Esophagus squamous epithelium (tissue), 5 donors: ENCODE measurements at places on chromosomes 6 and 20.

DNA sequence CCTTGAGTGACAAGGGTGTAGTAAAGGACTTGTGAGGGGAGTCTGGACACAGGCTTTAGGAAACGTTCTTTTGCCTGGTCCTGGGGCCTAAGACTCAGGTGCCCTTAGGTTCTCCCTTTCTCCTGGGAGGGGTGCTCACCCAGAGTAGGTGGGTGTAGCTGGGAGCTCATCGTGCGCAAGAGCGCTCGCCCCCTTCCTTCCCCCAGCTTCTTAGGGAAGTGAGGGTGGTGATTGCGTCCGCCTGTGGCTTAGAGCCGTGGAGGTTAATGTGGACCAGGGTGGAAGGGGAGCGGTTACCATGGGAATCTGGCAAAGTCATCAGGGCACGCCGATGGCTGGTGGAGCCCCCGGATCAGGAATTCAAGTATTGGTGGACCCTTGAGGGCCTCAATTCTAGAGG lies 3.3 kb upstream of the AARS2 start:
- no peak for DNase-seq

DNA sequence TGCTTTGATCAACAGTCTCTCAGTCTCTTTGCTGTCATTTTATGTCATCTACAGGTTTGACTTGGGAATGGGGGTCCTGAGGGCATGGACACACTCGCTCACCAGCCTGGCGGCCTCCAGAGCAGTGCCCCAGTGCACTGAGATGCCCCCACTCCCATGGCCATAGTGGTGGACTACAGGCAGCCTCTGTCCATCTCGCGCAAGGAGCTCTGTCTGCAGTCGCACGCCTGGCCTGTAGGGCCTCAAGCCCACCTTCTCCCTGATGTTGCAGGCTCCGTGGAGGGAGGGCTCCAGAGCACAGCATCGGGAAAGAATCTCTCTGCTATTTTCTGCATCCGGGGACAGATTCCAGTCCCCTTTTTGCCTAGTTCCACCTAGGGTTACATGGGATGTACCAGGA lies 22.6 kb downstream of the DDO start:
- DNase-seq = no peak

DNA sequence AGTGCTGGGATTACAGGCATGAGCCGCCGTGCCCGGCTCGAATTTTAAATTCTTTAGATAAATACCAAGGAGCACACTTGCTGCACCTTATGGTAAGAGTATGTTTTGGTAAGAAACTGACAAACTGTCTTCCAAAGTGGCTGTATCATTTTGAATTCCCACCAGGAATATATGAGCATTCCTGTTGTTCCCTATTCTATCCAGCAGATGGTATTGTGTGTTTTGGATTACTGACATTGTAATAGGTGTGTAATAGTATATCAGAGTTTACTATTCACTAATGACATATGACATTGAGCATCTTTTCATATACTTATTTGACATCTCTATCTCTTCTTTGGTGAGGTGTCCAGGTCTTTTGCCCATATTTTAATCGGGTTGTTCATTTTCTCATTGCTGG lies 40.5 kb downstream of the TGM6 start:
- DNase-seq = no peak

DNA sequence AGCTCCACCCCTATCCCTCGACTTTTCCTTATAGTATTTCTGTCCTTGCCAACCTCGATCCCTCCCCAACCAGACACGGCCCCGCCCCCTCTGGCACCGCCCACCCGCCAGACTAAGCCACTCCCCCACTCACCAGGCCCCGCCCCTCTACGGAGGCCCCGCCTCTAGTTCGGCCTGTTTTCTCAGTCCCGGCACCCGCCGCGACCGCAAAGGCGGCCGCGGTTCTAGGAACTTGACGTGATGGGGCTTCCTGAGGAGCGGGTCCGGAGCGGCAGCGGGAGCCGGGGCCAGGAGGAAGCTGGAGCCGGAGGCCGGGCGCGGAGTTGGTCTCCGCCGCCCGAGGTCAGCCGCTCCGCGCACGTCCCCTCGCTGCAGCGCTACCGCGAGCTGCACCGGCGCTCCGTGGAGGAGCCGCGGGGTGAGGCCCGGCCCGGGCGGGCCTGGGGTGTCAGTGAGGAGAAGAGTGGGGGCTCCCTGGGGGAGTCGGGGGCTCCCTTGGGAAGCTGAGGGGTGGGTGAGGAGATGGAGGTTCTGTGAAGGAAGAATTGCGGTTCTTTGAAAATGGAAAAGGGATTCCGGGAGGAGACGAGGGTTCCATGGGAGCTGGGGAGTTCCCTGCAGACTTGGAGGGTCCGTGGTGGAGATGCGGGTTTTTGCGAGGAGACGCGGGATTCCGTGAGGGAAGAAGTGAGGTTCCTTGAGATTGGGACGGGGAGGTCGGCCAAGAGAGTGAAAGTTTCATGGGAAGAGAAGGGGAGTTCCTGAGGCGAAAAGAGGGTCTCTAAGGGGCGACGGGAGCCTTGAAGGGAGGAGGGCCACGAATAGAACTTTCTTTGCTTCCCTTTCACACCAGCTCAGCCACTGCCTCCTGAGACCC lies at the start of gene ACSS2:
TSS of gene ACSS2 (plus strand) at position 207 of the 877 bp plus-strand sequence. CDS start at position 241, 34 bp downstream.
- no peak for DNase-seq

DNA sequence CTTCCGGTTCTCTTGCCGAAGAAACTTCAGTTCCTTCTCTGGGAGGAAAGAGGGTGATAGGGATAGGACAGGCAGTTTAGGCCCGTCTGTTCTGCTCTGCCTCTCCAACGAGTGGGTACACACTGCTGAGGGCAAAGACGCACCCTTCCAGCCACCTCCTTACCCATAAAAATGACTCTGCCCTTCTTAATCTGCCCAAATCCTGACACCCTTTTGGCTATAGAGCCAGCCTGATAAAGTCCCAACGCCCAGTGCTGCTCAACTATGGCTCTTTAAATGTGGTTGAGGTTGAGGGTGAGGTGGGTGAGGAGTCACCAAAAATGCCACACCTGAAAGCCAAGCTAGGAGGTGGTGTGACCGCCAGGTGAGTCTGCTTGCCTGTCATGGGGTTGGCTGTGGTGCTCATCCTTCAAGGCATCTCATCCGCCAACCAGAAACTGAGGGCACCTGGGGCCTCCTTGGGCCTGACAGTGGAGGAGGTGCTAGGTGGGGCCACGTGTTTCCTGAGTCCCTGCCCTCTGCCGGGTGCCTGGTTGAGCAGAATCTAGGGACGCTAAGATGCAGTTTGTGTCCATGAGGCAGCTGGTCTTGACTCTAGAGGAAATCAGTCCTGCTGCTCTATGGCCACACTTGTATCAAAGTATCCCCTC lies 16.3 kb downstream of the CCDC167 start:
- DNase-seq = no peak

GRCh38 chr6:153790048-153790447 lies 249.0 kb upstream of the OPRM1 start:
- DNase-seq = no peak

DNA sequence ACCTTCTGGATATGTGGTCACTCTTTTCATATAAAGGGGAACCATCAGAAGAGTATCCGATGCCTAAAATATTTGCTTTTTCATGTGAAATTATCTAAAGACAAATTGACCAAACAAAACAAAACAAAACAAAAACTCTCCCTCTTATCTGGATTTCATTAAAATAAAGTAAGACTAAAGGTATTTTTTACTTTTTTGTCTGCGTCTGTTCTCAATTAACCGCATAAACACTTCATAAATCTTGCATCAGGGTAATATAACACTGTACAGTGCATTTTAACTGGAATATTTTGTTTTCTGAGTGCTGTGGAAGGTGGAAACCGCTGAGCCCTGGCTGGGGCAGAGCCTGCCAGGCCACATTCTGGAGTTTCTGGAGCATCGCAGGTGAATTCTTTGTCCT lies 234.1 kb upstream of the ZFP64 start:
- no peak for DNase-seq

GRCh38 chr6:3499603-3500002 lies 42.8 kb upstream of the SLC22A23 start:
- DNase-seq = no peak
